Stimulated activated CD4-positive, alpha-beta T cell treated with anti-CD3 and anti-CD28 coated beads, Interleukin-1b, Interleukin-23, amount 100 ng/mL, for 1 hour (primary cell): ENCODE measurements at places on chromosomes 6 and 20.

- DNase-seq = peak; percentile 32
These were observed 48.1 kb downstream of the NOL4L start for GRCh38 chr20:32536851-32537656.

GRCh38 chr20:47438464-47439381 lies 63.0 kb upstream of the NCOA3 start:
- no peak for DNase-seq

DNA sequence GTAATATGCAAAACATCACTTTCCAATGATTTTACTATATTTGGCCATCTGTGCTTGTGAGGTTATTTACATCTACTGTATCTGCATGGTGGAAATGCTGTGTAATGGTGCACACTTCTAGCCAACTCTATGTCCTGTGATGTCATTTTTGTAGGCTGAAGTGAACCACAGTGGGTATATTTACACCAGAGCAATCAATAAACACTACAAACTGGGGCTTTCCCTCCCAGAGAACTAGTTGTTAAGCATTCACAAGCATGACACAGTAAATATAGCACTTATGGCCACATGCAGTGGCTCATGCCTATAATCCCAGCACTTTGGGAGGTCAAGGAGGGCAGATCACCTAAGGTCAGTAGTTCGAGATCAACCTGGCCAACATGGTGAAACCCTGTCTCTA lies 4.9 kb downstream of the SLC22A2 start:
- DNase-seq = no peak

DNA sequence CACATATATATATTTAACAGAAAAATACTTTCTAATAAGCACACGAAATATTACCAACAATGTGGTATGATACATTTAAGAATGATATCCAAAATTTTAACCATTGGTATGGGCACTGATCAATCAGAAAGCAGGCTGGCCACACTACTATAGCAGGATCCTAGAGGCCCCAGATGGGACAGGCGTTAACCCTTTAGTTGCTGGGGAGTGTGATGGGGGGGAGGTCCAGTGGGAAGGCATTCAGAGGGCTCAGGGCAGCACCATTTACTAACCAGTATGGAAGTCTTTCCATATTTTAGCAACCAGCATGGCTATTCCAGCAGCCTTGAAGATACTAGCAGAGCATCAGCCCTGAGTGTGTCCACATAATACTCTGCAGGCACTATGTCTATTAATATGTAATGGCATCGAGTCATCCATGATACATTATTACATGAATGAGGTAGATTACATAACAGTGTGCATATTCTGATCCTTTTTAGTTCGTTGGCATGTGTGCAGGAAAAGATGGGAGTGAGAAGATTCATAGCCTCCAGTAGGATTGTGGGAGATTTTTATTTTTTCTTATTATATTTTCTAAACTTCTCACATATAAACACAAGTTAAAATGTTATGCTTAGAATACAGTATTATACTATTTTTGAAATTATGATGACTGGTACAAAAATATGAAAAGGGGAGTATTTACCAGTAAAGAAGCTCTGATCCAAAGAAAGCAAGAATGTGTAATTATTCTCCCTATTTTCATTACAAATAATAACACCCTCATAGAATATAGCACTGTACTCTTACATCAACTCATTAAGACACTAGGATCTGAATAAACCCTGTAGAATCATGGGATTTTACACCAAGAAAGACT lies 78.9 kb downstream of the FAM217A start:
- no peak for DNase-seq

GRCh38 chr6:16248271-16248853 lies 10.0 kb downstream of the GMPR start:
- no peak for DNase-seq

DNA sequence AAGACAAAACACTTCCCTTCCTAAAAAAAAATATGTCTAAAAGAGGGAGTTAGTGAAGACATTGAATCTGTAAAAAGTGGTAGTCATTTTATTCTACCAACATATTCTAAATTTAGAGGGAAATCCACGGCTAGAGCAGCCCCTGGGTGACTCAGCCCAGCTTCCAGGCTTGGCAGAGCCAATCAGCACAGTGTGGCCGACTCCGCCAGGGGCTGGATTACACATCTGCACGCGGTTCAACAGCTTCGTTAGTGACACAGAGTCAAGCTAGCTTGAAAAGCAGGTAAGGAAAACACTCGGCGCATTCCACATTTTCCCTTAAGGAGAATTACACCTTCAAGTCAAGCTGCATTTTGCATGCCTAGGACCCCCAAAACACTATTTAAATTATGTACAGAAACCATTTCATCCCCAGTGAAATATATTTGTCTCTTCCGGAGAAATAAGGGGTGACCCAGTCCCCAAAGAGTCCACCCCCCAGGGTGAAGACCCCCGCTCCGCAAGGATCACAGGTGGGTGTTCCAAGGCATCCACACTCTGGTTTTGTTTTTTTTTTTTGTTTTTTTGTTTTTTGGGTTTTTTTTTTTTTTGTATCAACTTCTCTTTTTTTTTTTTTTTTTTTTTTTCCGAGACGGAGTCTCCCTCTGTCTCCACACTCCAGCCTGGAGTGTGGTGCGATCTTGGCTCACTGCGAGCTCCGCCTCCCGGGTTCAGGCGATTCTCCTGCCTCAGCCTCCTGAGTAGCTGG lies 58.4 kb upstream of the ARID1B start:
- no peak for DNase-seq

GRCh38 chr6:164926686-164927085 lies 382.7 kb downstream of the C6orf118 start:
- DNase-seq = no peak

DNA sequence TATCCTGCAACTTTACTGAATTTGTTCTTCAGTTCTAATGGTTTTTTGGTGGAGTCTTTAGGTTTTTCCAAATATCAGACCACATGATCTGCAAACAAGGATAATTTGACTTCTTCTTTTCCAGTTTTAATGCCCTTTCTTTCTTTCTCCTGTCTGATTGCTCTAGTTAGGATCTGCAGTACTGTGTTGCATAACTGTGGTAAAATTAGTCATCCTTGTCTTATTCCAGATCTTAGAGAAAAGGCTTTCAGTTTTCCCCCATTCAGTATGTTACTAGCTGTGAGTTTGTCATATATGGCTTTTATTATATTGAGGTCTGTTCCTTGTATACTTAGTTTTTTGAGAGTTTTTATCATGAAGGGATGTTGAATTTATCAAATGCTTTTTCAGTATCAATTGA lies 4.3 kb downstream of the MICA start:
- no peak for DNase-seq

- no peak for DNase-seq
These were observed 14.8 kb downstream of the SLC35A1 start for GRCh38 chr6:87487555-87487954.

DNA sequence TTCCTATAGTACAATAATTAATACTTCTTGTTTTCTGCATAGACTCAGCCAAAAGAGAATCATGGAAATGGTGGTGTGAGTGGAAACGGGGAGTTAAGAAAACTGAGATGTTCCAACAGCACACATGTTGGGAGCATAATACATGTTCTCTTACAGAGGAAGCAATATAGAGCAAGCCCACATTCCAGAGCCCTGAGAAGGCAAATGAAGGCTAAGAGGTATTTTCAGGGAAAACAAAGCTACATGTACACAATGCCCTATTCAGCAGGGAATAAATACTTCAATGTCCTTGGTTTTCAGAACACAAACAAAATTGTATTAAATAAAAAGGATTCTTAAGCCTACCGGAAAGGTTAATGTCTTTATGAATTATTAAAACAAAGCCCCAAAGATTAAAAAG lies 35.1 kb upstream of the SMIM8 start:
- no peak for DNase-seq

- no peak for DNase-seq
These were observed 53.2 kb upstream of the SLCO4A1 start for GRCh38 chr20:62589150-62589498.

- no peak for DNase-seq
These were observed at the start of gene ADAM33 for GRCh38 chr20:3681931-3682781. Gene ADAM33 (minus strand): TSS chr20:3682010. CDS start chr20:3682004, 6 bp downstream.

DNA sequence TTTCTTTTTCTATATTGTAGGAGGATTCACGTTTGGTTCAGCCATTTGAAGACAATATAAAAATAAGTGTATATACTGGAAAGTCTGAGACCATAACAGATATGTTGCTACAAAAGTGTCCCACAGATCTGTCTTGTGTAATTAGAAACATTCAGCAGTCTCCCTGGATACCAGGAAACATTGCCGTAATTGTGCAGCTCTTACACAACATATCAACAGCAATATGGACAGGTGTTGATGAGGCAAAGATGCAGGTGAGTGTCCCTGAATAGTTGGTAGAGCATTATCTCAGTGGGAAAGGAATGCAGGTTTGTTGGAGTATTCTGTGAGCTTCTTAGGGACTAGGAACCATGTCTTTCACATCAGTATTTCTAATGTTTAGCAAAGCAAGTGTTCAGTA lies 18.3 kb upstream of the ADGRF4 start:
- DNase-seq = no peak

DNA sequence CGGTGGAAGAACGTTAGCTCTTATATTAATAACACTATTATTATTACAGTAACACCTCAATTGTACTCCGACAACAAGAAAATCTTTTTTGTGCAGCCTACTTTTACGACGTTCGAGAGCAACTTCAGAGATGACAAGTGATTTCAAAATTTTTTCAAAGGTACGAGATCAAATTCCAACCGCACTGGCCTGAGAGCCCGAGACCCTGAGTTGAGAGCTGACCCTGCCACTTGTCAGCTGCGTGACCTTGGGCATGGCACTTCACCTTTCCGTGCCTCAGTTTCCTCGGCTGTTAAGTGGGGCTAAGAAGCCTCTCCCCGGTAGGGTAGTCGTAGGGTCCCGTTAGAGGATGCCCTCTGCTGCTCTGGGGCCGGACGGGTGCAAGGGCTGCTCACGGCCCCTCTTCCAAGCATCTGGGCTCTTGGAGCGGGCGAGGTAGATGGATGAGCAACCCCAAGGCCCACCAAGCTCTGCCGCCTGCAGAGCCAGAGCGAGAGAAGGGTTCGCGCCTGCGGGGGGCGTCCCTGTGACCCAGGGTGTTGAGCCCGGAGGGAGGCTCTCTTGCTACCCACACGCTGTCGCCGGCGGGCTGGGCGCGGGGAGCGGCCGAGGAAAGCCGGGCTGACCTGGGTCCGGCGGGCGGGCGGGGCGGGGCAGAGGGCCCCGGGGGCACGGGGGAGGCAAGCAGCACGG lies 510 bp downstream of the NDRG3 start:
- no peak for DNase-seq

DNA sequence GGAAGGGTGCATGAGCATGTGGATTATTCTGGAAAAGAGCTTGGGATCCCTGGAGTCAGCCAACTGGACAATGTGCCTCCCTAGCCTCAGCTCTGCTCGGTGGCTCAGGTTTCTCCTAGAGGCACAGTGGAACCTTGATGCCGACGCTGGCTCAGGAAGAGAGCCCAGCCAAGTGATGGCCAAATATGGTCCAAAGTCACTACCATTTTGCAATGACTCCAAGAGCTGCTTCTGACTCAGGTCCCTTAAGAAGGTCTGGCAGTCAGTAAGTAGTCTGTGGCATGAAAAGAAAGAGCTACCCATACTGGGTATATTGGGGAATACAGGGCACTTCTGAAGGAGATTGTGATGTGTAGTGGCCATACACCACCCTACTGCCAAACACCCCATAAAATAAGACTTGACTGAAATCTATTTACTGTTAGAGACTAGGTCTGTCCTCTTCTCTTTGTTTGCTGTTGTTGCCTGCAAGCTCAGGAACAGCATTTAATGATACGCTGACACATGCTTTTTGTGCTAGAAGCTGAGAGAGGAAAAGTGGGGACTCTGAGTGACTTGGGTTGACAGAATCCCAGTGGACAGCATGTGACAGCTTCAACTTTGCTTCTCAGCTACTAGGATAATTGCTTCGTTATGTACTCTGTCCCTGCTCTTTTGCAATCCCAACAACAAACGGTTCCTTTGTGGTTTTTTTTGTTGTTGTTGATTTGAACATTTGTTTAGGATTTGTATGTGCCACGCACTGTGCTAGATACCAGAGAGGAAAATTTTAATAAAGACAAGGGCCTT lies 30.3 kb upstream of the OGFRL1 start:
- no peak for DNase-seq

- no peak for DNase-seq
These were observed 4.6 kb downstream of the PTGIS start for GRCh38 chr20:49563015-49563980.

GRCh38 chr6:45590696-45591184 lies 213.0 kb upstream of the SUPT3H start:
- no peak for DNase-seq

GRCh38 chr6:89708316-89708715 lies 69.8 kb upstream of the LYRM2 start:
- DNase-seq = no peak

- DNase-seq = no peak
These were observed 44.7 kb downstream of the BMP6 start for GRCh38 chr6:7770601-7771000.
